ENCODE measurements at places on chromosomes 6 and 20.

GRCh38 chr20:32962053-32962452 lies 42.2 kb downstream of the SUN5 start:
- no peak for DNase-seq

DNA sequence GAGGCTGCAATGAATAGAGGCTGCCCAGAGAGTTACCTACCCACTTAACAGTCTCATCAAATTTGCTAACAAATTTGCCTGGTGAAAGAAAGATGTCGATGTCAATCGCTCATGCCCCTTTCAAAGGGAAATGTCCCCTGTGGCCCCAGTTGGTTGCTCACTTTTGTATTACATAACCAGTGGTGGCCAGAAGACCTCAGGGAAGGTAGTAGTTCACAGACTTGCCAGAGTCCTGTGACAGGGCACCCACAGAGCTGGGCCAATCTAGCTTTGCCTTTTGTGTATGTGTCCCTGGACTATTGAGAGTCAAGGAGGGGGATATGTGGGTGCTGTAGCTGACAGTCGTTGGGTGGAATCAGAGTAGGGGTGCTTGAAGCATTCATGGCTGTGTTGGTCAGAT lies 70.7 kb upstream of the CCN6 start:
- no peak for DNase-seq

- no peak for DNase-seq
These were observed 1211.1 kb upstream of the GJE1 start for GRCh38 chr6:140921366-140922226.

GRCh38 chr6:41288754-41289129 lies 2.3 kb upstream of the TREM1 start:
- no peak for DNase-seq

DNA sequence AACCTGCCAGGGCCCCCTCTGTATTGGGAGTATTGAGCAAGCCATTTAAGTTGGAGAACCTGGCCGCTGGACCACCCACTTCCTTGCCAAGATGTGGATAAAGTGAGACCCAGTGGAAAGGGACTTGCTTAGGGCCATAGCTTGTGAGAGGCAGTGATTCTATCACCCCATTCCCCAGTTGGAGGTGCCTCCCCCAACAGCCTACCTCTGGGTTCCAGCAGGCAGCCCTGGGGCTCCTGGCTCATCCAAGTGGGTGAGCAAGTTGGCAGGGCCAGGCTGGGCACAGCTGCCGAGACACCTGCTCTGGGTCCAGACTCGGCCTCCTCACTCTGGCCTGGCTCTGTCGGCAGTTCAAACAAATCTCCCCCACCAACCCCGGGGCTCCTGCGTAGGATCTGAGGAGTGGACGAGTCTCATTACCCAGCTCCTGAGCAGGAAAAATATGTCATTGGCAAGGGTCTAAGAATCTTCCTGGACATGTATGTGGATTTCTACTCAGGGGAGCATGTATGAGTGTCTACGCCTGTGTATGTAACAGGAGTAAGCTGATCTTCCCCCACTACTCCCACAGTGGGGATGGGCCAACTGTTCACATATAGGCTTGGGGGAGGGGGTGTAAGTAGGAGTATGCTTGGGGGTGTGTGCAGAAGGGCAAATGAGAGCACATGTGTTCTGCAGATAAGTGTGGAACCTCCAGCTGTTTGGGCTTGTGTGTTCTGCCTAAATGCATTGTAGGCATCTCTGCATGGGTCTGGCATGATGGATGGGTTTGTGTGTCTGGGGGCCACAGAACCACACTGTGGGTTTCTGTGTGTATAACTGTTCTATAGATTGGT lies 1.9 kb downstream of the ID1 start:
- no peak for DNase-seq

- DNase-seq, result no peak
These were observed 26.8 kb upstream of the TFAP2A start for GRCh38 chr6:10441655-10442009.

DNA sequence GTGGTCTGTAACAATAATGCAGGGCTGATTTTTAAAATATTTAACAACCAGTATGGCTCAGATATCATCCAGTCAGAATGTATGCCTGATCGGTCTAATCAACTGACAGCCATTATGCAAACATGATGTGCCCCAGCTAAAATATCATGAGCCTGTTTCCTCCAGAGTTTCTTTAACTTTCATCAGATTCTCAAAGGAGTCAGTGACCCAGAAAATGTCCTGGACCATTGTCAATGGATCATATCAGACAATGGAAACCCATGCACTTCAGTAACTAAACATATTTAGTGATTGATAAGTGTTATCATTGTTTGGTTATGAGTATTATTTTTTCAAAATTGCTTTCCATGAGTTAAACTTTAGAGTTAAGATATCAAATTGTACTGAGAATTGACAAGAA lies 173.5 kb downstream of the LMBRD1 start:
- no peak for DNase-seq

GRCh38 chr6:158713469-158713868 lies 63.6 kb downstream of the SYTL3 start:
- DNase-seq, result no peak

DNA sequence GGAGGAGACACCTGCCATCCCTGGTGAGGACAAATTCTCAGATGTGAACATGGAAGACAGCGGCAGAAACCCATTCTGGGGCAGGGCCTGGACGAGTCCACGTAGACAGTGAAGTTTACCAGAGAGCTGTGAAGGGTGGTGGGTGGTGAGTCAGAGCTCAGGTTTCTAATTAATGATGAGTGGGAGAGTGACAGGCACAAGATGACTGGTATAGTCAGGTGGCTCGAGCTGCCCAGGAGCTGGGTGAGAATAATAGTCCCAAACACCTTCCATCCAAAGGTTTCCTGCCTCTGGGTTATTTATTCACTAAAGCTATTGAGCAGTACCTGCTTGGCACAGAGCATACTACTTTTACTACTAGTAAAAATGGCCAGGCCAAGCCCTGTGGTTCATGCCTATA lies 6.0 kb downstream of the TLDC2 start:
- no peak for DNase-seq

DNA sequence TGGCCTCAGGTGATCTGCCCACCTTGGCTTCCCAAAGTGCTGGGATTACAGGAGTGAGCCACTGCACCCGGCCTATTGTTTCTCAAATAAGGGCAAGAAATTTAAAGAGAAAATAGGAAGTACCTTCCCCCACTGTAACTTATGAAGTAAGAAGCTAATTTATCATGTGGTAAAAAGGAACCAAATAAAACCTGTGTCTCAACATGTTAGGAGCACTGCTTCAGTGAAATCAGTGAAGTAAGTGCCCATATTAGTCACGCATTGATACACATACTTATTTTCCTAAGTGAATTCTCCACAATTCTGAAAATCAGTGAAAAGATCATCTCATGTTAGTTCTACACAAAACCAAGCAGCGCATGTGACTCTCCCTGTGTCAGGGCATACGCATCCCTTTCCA lies 14.2 kb upstream of the LPA start:
- DNase-seq, result no peak

DNA sequence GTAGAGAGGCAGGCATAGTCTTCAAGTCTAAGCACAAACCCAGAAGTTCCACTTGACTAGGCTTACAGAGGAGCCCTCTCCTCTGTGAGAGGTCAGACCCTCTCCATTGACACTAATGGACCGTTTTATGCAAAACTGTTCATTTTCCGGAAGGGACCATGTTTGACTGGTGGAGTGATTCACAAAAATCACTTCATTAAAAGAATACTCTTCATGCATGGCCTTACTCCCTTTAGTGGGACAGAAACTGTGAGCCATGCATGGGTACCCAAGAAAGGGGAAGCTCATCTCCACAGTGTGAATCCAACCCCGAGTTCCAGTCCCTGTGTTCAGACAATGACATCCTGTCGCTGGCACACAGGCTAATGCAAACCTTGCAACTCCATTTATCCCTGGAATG lies 63.2 kb downstream of the OLIG3 start:
- no peak for DNase-seq

DNA sequence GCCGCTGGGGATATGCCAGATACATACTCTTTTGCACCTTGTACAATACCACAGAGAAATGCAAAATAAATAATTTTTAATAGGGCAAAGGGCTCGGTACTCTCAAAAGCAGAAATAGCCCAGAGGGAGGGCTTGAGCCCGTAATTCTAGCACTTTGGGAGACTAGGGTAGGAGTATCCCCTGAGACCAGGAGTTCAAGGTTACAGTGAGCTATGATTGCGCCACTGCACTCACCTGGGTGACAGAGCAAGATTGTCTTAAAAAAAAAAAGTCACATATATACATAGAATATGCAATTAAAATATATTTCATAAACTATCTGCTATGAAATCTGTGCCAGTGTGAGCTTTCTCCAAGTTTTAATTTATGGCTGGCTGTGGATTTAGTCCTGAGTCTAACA lies 818 bp upstream of the TRMT11 start:
- no peak for DNase-seq

- DNase-seq, result no peak
These were observed 16.5 kb upstream of the NXT1 start for GRCh38 chr20:23334111-23334510.

DNA sequence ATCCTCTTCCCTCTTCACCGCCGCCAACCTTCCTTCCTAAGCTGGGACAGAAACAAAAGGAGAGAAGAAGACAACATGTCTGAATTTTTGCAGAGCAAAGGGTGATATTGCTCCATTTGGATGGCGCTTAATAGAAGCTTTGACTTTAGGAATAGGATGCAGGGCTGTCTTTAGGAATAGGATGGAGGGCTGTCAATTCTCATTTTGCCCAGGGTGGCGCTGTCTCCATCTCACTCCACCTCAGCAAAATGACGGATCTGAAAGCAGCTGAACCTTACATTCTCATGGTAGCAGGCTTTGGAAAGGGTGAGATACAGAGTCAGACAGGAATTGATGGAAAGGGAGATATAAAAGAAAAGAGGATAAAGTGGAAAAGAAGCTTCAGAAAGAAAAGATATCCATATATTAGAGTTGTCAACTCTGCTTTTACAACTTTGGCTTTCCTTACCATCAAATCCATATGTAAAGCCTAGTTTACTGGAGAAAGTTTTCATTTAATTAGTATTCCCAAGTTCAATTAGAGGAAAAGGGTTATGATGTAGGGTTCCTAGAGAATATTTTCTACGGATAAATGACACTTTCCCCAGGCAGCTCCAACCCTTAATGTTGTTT lies 2.4 kb downstream of the MTCL3 start:
- peak; percentile 11 for DNase-seq

DNA sequence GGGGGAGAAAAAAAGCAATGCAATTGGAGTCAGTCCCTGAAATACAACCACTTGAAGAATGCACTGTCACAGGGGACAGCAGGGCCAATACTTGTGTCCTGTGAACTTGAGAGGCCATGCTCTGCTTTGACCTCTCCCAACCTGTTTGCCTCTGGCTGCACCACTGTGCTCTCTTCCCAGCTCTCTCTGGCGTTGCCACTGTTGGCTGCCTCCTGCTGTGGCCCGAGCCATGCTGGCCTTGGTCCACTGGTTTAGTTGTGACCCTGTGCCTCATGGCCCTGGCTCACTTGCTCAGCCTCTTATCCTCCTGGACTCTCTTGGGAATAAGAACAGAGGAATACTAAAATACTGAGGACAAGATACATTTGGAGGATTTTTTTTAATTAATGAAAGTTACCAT lies 14.5 kb upstream of the FBXO30 start:
- no peak for DNase-seq

DNA sequence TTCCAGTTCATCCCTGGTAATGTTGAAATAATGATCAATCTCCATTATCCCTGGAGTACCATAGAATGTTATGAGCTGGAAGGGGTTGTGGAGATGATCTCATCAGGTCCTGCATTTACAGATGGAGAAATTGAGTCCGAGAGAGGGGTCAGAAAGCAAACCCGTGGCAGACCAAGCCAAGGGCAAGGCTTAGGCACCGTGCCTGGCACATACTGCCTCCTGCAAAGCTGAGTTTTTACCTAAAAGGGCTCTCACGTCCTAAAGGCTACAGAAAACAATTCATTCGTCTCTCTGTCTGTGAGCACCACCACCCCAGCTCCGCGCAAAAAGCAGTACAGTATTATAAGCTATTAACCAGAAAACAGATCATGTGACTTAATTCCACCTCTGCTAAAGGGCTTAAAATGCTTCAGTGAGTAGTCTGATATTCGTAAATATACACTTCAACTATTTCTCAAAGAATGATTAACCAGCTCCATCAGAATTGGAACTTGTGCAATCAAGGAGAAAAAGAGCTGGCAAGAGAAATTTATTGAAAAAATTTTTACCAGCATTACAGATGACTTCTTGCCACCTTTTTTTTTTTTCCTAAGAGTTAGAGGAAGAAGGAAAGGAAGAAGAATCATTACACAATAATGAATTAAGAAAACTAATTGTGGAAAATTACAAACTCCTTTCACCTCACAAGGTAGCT lies 3.4 kb upstream of the PARD6B start:
- no peak for DNase-seq

DNA sequence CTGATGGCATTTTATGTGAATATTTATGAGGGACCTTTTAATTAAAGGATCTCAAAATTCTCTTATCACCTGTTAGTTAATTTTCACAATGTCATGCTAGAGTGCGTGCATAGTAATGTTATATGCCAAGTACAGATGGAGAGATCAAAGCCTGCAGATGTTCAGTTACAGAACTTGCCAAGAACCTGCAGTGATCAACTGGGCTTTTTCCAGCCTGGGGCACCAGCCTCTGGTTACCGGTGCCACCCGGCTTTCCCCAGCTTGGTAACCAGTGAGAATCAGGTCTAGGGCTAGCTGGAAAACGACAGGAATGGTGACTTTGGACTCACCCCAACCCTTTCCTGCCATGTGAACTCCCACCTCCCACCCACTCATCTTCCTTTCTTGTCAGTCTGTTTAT lies 91.8 kb downstream of the CAP2 start:
- DNase-seq, result no peak

DNA sequence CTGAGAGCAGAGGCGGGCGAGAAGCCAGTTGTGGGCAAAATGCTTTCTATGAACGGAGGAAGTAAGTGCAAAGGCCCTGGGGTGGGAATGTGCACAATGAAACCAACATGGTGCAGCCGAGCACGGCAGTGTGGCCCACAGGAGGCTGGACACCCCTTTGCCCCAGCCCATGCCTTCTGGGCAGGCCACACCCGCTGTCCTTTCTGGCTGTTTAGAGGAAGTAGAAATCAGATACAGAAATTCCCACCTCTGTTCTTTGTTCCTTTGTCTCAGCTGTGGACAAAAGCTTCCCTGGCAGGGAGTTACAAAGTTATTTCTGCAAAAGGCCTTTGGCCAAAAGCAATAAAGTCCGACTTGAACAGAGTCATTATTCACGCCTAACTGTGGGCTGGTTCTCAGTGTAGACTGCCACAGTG lies 11.9 kb downstream of the SULF2 start:
- no peak for DNase-seq

All from stimulated activated CD4-positive, alpha-beta T cell treated with anti-CD3 and anti-CD28 coated beads, Interleukin-15, amount 100 ng/mL, for 1 hour (primary cell).